Left ventricle myocardium inferior (tissue), 1 donor: ENCODE measurements at places on chromosomes 11 and 22. TPM values are rescaled to one million over a fixed set of nuclear protein-coding genes. Genes with fewer than 3 reads are reported as not detected.
A peak's percentile ranks its signal among the peaks of the same experiment; 100 is the strongest.

OR51I1 gene
- not detected for total RNA-seq

GGTLC2 gene
- total RNA-seq, result not detected

MMP13 gene
- not detected for total RNA-seq

- H3K4me1 ChIP-seq, result no peaks in the 10 kb centered on the region
- H3K27me3 ChIP-seq, result no peaks in the 10 kb centered on the region
- no peak overlapping the region for H3K4me3 ChIP-seq
- DNase-seq, result no peak
These were observed 798.4 kb upstream of the TENM4 start for GRCh38 chr11:80239217-80239616.

PKDREJ gene
- total RNA-seq, result 0.08 TPM

OR52M1 gene
- total RNA-seq, result not detected

DNA sequence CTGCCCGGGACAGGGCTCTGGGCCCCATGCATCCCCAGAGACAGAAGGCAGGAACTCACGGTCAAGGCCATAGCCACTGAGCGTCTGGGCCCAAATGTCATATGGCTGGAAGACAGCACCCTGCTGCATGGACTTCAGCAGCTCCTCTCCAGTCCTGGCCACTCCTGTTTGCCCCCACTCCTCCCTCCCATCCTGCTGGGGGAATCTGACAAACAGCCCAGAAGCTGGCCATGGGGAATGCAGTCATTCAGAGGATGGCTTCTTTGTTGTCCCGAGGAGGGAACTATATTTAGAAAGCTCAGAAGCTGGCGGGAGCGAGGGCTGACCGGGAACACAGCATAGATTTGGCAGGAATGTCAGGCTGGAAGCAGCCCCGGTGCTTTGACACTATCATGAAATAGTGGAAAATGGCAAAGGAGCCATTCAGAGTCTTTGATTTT lies 35.0 kb downstream of the DKK3 start:
- H3K27ac ChIP-seq, result peak overlapping the region; percentile 96
- DNase-seq, result peak; percentile 82
- no peaks in the 10 kb centered on the region for H3K36me3 ChIP-seq
- H3K4me1 ChIP-seq, result peaks cover 100% of the 10 kb centered on the region
- no peaks in the 10 kb centered on the region for H3K27me3 ChIP-seq

DNA sequence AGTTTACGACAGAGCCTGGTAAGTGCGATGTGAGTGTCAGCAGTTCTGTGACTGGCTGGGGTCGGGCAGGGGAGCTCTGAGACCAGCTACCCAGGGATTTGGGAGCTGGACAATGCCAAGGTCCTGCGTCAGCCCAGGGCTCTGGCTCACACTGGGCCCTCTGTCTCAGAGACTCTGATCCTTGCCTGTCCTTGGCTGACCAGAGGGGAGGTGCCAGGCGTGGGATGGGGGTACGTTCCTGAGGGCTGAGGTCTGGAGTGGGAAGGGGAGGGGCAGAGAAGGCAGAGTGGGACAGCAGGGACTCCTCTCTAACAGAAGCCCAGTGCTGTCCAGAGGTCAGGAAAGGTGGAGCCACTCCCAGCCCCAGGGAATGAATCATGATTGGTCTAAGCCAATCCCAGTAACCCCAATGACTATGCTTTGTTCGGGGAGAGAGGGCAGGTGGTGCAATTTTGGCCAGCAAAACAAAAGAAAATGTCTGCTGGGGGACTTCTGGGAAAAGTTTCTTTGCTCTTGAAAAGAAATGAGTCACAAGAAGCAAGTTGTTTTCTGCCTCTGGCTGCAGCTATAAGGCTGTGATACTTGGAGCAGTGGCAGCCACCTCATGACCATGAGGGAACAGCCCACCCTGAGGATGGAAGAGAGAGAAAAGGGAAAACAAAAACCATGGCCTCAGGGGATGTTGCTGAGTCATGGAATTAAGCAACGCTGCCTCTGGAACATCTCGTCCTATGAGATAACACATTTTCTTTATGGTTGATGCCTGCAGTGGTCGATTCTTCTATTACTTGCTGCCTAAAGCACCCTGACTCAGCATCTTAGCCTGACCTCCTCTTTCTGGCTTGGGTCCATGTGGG lies 108.3 kb downstream of the CHST1 start:
- no peak for DNase-seq
- no peaks in the 10 kb centered on the region for H3K36me3 ChIP-seq

DNA sequence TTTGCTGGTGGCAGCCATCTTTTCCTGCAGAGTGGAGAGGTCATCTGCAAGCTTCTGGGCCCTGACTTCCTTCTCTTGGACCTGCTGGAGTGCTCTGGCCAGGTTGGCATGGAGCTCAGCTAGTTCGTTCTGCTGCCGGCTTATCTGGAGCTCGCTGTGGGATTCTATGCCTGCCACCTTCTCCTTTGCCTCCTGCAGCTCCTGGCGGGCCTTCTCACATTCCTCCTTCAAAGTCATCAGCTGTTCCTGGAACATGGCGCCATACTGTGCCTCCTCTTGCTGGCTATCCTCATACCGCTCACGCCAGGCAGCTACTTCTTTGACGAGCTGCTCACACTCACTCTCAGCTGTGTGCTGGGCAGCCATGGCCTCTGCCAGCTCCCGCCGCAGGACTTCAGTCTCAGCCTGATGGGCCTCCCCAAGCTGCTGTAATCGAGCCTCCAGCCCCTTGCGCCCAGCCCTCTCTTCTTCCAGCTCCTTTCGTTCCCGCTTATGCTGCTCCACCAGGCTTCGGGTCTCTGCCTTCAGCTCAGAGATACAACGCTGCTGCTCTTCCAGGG lies 16.1 kb downstream of the IL18BP start:
- peak overlapping the region; percentile 77 for H3K27ac ChIP-seq
- no peak for DNase-seq
- H3K27me3 ChIP-seq, result no peaks in the 10 kb centered on the region
- no peak overlapping the region for H3K4me3 ChIP-seq
- peaks cover 57% of the 10 kb centered on the region for H3K4me1 ChIP-seq

DNA sequence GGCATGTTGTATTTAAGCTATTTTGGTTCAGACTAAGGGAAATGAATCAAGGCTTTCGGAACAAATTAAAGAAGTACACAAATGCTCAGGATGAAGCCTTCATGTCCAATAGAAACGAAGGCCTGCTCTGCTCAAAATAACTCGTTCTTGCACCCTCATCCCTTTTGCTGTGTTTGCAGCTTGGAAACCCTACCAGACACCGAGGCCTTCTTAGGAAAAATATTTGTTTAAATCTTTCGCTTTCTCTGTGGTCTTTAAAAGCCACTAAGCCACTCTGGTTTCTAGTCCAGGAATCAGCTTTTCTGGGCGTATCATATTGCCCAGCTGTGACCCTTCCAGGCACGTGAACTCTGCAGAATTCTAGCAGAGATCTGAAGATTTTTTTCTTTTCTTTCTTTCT lies 60.9 kb upstream of the HSPA8 start:
- peak overlapping the region; percentile 64 for H3K27ac ChIP-seq
- H3K4me3 ChIP-seq, result no peak overlapping the region
- no peaks in the 10 kb centered on the region for H3K36me3 ChIP-seq
- no peak for DNase-seq
- no peaks in the 10 kb centered on the region for H3K4me1 ChIP-seq
